Camera-type eye (tissue), 1 donor: ENCODE measurements at places on chromosomes 7 and 10. TPM values are rescaled to one million over a fixed set of nuclear protein-coding genes. Genes with fewer than 3 reads are reported as not detected.

Gene CPA2
- not detected for total RNA-seq

Gene GDF2
- total RNA-seq: not detected

Gene CTBP2
- total RNA-seq: 121 TPM

Gene PPP1R9A
- 96.4 TPM for total RNA-seq

Gene MRC1
- total RNA-seq: 9.5 TPM

Gene ANAPC16
- total RNA-seq: 82.4 TPM

Gene ENTPD1
- total RNA-seq: 27.6 TPM

Gene IGF2BP3
- total RNA-seq: 37.9 TPM

Gene SRRT
- total RNA-seq: 88.3 TPM

Gene FGL2
- 34.0 TPM for total RNA-seq

Gene NPM3
- total RNA-seq: 44.9 TPM

Gene MOGAT3
- total RNA-seq: not detected

Gene BEND7
- 35.7 TPM for total RNA-seq

Gene ITIH5
- total RNA-seq: 49.9 TPM

Gene INHBA
- 8.8 TPM for total RNA-seq

Gene BLNK
- 3.8 TPM for total RNA-seq

Gene IFIT1B
- total RNA-seq: 1.0 TPM

Gene ASZ1
- total RNA-seq: not detected

Gene VIPR2
- 13.5 TPM for total RNA-seq

Gene SFRP5
- total RNA-seq: 68.7 TPM

Gene ADRB1
- total RNA-seq: 1.6 TPM

Gene NEUROD6
- 0.93 TPM for total RNA-seq

Gene TLX1
- total RNA-seq: not detected

Gene FOXI2
- total RNA-seq: not detected

Gene MEOX2
- total RNA-seq: 19.1 TPM

Gene RBP4
- 7.0 TPM for total RNA-seq

Gene PRPS1L1
- not detected for total RNA-seq

Gene ANKRD61
- not detected for total RNA-seq

Gene SPAM1
- total RNA-seq: not detected

Gene ZNF138
- total RNA-seq: 53.9 TPM

Gene ZNF862
- total RNA-seq: 19.2 TPM

Gene STX1A
- 22.0 TPM for total RNA-seq

Gene THAP5
- total RNA-seq: 64.4 TPM

Gene COL13A1
- total RNA-seq: 8.1 TPM

Gene GPC2
- 28.8 TPM for total RNA-seq

Gene C10orf62
- total RNA-seq: not detected

Gene EN2
- total RNA-seq: 0.11 TPM

Gene AGAP6
- total RNA-seq: 8.5 TPM

Gene CHN2
- 62.5 TPM for total RNA-seq

Gene ERVW-1
- total RNA-seq: not detected

Gene TMEM26
- total RNA-seq: 7.7 TPM

Gene NPFFR1
- total RNA-seq: 9.1 TPM
